Urothelium cell line (cell line): ENCODE measurements at places on chromosomes 5 and 9.

DNA sequence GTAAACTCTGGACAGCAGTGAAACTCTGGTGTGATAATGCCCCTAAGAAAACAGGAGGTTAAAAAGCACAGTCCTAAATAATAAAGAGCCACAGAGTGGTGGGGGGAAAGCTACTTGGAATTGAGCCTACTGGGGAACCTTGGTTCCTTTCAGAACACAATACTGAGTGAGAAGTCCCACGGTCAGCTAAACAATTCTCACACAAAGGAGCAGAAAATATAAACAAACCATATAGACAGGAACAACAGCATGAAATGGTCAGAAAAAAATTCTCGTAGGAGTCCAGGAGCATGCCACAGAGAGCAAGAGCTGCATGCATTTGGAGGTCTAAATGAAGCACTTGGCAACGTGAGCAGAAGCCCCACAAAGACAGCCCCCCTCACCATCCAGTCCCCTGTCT is 56.0 kb downstream of the TEK start:
- DNase-seq: no peak

GRCh38 chr5:124121198-124121597 is 609.2 kb downstream of the CSNK1G3 start:
- DNase-seq: no peak

- DNase-seq: no peak
These were observed 25.0 kb upstream of the CAPSL start for GRCh38 chr5:35963381-35963843.

GRCh38 chr9:124549016-124549415 is 41.8 kb upstream of the NR5A1 start:
- DNase-seq: no peak
